ENCODE measurements at places on chromosomes 6 and 20.

DNA sequence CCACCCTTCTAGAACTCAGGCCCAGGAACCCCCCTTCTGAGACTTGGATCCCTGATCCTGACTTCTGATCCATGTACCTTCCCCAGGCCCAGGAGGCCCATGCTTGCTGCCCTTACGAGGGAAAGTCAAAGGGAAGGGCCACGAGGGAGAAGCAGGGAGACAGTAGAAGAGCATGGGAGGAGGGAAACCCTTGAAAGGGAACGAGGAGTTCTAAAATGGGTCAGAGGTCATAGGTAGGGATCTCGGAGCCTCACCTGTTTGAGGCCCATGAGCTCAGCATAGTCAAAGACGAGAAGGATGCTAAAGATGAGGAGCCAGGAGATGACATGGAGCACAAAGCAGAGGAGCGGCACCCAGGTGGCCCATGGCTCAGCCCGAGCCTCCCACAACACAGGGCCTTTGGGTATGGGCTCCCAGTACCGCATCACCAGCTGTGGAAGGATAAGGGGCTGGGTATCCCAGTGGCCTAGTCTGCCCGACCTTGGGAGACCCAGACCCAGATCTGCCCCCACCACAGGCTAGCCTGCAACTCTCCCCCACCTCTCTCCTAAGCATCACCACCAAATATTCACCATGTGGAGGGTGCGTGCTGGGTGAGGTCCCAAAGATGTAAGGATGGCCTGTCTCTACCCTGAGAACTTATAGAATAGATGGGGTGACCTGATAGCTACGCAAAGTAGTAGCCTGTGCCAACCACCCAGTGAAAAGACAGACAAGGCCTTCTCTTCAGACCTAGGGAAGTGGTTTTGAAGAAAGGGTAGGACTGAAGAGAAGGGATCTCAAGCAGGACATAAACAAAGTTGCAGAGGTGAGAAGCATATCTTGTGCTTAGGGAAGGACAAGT is 1.5 kb downstream of the NRM start:
- no peak for DNase-seq

DNA sequence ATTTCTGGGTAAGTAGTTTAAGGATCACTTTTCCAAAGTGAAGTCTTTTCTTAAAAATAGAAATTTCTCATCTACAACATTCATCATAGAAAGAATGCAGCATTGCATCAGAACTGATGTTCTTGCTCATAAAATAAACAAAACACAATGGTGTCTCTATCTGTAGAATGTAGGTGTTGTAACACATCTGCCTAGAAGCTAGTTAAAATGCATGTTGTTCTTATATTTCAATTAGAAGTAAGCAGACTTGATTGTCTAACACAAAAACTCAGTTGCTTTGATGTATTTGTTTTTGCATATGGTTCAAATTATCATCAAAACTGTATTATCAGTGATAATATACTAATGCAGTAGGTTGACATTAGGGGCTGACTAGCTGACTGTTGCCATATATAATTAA is 654.7 kb upstream of the FLRT3 start:
- DNase-seq: no peak

DNA sequence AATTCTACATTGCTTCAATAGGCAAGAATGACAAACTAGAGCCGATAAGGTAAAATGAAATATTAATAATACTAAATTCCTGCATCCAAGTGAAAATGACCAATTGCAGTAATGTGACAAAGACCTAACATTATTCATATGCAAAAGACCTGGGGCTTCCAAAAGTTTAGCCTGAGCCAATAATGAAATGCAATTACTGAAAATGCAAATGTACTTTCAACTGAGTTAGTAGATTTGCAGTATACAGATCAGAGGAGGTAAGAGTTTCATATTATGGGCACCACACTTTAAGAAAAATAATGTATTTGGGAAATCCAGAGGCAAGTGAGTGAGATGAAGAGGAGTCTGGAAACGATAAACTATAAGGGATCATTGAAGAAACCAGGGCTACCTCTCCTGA is 193.7 kb upstream of the GMDS start:
- DNase-seq: no peak

GRCh38 chr20:32780749-32781655 is 18.8 kb downstream of the DNMT3B start:
- DNase-seq: no peak
